SK-N-DZ (cell line): ENCODE measurements at places on chromosomes 2 and 18.
A peak's percentile ranks its signal among the peaks of the same experiment; 100 is the strongest.

GRCh38 chr2:240204431-240205276 is 64.2 kb upstream of the OTOS start:
- DNase-seq, result no peak

DNA sequence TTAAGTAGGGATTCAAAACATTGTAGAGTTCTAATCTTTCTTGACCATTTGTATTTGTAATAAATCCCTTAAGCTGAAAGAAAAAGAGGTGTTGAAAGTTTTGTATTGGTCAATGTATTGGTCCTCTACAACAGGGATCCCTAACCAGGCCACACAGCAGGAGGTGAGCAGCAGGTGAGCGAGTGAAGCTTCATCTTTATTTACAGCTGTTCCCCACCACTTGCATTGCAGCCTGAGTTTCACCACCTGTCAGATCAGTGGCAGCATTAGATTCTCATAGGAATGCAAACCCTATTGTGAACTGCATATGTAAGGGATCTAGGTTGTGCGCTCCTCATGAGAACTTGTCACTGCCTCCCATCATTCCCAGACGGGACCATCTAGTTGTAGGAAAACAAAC is 715.7 kb upstream of the NXPH2 start:
- DNase-seq, result no peak

GRCh38 chr2:57614988-57615387 is 431.6 kb upstream of the VRK2 start:
- DNase-seq, result no peak

DNA sequence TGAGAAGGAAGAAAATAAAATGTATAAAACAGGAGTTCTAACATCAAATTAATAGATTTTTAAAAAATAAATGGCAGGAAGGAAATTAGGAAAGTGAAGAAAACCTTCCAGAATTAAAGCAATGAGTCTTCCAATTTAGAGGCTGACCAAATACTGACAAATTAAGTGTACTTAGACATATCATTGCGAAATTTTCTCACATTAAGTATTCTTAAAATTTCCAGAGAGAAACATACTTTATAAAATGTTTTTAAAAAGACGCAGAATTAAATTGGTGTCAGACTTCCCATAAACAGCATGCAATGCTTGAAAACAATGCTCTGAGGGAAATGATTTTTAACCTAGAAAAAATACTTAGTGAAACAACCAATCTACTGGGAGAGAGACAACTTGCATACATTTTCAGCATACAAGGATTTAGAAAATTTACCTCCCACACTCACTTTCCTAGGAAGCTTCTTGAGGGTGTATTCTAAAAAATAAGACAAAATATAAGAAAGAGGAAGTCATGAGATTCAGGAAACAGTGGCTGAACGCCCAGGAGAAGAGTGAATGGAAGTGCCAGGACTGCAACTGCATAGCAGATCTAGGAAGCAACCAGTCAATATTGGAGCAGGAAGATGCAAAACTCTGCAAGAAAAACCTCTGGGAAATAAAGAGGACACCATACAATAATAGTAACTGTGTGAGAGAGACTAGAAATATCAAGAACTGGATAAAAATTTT is 339.9 kb downstream of the ADCYAP1 start:
- no peak for DNase-seq

DNA sequence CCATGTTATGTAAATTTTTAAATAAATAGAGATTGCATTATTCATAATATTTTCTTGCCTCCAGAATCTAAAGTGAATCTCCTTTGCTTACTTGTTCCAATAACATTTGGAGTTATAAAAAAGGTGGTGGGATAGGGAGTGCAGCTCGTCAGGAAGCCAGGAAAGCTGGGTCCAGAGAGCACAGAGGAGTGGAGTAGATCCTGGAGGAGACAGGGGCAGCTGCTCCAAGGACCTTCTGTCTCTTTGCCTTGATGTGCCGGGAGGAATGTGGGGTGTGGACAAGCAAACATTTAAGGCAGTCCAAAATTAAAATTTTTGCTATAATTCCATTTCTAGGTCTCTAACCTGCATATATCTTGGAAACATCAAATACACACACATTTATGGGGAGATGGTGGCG is 29.3 kb downstream of the HAUS1 start:
- DNase-seq, result no peak

DNA sequence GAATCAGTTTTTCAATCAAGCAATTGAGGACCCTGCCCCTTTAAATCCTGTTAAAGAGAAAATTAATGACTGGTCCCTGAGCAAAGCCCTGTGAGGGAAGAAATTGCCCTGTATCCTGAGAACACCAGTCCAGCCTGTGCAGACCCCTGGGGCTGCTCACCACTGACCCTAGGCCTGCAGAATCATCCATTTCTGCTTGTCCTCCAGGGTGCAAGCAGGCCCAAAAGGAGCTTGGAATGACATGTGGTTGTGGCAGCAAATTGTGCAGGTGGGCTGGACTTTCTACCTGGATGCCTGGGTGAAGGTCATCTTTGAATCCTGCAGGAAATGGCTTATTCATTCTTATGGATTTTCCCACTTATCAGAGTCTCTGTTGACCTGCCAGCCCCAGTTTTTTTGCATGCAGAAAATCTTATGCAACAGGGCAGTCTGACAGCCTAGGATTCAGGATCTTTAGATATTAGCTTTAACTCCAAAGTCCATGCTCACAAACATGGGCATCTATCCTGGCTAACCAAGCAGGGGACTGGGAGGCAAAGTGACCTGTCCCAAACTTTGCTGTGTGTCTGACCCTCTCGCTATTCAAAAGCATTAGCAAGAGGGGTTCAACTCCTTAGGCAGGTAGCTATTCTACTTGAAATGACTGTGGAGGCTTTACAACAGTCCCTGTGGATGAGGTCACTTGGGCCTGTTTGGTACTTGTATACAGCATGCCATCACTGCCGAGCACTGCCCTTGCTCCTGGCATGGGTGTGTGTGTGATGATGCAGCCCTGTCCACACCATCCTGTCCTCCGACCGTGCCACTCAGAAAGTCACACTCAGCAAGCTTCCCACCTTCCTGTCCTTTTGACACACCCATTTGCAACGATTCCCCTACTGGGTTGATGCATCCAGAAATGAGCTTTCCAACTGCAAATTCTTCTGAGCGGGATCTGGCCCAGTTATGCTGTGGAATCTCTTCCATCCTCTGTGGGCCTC is 85.3 kb downstream of the CAPN13 start:
- DNase-seq, result no peak

DNA sequence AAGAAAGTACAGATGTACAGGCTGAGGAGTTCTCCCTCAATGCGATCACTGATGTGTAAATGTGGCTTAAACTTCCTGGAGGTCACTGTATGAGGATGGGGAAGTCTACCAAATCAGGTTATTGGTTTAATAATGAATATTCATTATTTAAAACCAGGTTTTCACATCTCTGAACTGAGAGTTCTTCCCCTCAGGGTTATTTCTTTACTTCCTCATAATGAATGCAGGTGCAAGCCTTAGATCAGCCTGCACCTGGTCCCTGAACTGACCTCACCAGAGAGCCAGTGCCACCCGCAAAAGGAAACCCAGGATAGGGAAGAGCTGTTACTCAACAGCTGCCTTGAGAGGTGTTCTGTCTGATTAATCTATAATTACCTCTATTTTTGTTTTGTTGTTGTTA is 369.0 kb downstream of the EPHA4 start:
- no peak for DNase-seq

DNA sequence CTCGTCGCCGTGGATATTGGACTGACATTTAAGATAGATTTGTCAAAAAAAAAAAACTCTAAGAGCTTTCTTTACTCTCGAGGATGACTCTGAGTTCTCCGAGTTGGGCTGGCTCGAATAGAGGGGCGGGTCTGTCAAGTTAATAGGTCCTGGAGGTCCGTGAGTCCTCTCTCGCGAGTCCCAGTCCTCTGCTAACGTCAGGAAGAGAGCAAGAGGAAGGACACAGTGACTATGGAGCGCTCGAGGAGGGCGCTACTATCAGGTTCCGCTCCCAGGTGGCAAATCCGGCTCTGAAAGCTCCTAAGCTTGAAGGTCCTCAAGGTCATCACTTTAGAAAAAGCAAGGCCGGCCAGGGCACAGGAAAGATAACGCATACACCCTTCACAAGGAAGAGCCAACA is 404 bp upstream of the AKAIN1 start:
- DNase-seq, result peak; percentile 41

GRCh38 chr2:100767224-100767653 is 52.7 kb upstream of the NPAS2 start:
- no peak for DNase-seq

DNA sequence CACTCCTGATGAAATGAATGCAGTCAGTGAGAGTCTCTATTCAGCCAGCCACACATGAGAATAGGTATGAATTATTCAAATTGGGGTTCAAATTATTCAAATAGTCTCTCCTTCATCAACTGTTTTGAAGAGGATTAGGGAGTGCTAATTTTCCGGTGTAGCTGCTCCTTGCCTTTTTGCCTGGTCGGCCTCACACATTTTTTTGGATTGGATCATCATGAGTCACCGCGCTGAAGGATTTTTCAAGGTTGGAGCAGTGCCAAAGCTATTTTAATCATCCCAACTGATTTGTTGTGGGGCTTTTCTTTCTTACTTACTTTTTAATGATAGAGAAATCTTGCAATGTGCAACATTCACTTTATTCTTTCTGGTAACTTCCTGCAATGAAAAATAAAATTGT is 2.4 kb upstream of the DTNA start:
- DNase-seq, result no peak

- no peak for DNase-seq
Measured at GRCh38 chr18:13268158-13269012, 49.8 kb downstream of the LDLRAD4 start.

DNA sequence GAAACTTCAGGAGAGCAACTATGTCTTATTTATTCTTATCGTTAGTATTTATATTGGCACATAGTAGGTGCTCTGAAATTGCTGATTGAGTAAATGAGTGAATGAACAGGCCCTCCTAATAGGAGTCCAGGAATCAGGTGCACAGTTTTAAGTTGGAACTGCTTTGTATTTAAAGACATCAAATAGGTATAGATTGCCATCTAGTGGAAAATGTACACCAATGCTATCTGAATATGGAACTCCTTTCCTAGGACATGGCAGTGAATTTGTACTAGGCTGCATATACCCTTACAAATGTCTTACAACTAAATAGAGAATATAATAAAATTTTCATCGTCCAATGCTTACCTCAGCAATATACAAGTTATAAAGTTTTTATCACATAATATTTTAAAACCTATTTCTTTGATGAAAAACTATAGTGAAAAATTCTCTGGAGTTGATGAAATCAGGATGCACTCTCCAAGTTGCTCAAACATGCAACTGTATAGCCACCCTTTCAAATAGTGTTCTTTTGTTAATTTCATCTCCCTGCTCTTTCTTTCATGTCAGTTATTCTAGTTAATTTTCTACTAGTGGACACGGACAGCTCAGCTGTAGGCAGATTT is 318.9 kb upstream of the SYT4 start:
- peak; percentile 47 for DNase-seq

DNA sequence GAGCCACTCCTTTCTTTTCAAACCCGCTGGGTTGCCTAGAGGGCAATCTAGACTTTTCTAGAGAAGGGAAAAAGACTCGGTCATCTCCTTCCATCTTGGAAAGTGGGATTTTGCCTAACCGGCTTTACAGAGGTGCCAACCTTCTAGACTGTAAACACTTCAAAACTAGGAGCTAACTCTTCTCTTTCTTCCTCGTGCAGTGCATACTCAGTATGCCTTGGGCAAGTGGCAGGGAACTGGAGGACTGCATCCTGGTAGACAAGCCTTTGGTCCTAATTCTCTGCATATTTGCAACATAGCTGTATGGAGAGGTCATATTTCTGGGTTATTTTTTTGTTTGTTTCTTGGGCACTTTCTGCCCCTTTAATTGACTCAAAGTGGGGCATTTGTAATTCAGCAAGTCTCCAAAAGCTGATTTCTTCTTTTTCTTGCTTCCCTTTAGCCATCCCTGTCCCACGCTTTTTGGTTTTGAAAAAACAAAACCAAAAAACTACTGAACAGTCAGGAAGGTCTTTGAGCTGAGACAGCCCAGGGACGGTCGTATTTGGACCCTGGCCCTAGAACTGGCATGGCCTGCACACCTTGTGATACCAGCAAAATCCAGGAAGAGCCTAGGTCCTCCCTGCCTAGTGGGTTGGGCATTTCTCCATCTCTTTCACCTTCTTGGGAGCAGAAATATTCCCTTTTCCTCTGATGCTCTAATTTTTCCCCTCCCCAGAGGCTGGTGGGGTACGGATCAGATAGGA is 5.8 kb upstream of the GATA6 start:
- DNase-seq, result no peak

DNA sequence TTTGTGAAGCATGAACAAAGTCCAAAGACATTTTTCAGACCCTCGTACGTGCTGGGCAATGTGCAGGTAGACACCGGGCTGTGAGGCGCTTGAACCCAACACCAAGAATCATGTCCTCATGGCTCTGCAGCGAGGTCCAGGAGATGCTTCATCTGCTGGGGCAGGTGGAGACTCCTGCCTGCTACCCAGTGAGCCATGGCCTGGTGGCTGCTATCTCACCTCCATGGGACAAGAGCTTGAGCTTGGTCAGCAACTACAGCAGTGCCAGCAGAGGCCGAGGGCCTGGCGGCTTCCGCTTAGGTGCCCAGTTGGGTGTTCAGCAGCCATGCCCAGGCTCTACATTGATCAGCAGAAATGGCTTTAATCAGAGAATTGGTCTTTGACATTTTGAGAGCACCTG is 281.0 kb upstream of the HS6ST1 start:
- no peak for DNase-seq

DNA sequence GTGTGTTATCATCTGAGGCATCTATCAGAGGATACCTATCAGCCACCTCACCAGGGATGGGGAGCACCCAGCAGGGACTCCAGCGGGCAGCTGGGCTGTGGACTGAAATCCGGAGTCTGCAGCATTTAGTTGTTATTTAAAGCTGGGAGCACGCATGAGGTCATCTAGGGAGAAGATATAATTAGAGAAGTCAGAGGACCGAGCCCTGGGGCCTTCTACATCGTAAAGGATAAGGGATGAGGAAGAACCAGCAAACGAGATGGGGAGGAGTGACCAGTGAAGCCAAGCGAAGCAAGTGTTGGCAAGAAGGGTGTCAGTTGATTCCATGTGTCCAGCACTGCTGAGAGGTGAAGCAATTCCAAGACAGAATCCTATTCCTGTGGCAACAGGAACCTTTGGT is 70.3 kb downstream of the STEAP3 start:
- DNase-seq, result no peak

DNA sequence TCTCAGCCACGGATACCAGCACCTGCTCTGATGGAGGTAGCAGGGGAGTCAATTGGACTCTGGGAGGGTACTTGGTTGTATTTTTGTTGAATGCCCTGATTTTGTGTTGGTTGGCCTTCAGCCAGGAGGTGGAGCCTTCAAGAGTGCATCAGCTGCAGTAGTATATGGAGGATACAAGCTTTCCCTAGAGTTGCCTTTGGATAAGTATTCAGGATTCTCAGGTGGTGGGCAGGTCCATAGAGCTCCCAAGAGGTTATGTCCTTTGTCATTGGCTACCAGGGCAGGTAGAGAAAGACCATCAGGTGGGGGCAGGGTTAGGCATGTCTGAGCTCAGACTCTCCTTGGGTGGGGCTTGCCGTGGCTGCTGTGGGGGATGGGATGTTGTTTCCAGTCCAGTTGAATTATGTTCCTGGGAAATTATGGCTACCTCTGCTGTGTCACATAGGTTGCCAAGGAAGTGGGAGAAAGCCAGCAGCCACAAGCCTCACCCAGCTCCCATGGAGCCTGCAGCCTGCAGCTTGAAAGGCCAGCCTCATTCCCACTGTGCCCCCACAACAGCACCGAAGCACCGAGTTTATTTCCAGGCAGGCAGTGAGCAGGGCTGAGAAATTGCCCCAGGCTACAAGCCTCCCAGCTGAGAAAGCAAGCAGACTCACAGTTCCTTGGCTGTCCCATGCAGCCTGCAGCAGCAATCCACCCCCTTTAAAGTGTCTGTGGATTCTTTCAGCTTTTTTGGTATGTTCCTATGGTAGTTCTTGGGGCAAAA is 38.6 kb upstream of the CHST9 start:
- DNase-seq, result no peak

- DNase-seq, result no peak
Measured at GRCh38 chr2:36287363-36288275, 68.0 kb upstream of the CRIM1 start.
